ENCODE measurements at places on chromosomes 12 and 14.

DNA sequence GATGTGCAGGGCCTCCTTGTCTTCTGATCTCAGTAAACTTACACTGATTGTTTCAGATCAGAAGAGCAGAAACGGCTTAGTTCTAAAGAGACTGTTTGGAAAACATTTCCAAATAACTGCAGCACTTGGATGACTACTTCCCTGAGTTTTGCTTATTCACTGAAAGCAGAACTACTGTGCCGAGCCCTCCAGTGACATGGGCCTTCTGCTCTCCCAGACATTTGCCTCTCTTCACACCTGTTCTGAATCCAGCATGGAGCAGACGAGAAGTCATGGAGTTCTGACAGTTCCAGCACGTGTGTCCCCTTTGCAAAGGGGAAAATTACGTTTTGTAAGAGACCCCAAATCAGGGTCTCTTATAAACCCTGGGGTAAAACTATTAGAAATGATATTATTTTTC is 31.4 kb downstream of the ETNK1 start:
- no peak for DNase-seq

DNA sequence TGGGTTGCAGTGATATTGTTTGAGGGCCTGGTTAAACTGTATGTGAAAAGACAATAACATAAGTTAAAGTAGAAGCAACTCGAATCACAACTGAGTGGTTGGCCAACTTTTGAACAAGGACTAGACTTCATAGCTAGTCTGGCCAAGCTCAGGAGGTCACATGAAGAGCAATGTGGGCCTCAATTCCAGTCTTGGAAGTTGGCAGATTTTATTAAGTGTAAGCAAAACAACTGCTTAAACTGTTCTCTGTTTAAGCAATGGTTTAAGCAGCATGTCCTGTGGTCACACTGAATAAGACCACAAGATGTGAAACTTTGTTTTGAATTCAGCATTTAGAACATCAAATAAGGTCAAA is 100.4 kb downstream of the TMTC3 start:
- DNase-seq: no peak

DNA sequence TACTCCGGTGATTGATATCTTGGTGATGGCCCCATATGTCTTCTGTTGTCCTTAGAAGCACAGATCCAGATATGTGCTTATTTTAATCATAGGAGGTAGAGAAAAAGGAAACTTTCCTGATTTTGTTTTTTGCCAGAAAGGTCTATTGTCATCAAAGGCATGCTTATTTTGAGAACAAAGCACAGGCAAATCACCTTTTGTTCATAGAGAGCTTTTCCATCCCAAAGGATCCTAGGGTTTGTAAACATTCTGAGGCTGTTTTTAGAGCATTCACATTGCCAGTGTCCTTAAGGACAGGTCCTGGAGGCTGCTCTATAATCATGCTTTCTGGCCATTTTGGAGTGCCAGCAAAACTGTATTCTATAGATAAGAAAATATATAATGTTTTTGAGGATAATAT is 148.5 kb upstream of the SEL1L start:
- DNase-seq: no peak

- no peak for DNase-seq
Measured at GRCh38 chr12:11162502-11162901, 8.5 kb upstream of the SMIM10L1 start.

DNA sequence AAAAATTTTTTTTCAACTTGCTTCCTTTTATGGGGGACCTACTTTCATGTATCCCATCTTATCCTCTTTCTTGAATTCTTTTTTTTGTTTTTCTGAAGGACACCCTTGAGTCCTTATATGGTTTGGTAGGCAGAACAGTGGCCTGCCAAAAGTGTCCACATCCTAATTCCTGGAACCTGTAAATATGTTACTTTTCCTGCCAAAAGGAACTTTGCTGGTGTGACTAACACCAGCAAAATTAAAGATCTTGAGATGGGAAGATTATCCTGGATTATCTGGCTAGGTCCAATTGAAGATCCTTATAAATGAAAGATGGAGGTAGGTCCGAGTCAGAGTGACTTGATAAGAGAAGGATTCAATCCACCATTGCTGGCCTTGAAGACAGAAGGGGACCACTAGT is 5.3 kb downstream of the NUBPL start:
- no peak for DNase-seq

DNA sequence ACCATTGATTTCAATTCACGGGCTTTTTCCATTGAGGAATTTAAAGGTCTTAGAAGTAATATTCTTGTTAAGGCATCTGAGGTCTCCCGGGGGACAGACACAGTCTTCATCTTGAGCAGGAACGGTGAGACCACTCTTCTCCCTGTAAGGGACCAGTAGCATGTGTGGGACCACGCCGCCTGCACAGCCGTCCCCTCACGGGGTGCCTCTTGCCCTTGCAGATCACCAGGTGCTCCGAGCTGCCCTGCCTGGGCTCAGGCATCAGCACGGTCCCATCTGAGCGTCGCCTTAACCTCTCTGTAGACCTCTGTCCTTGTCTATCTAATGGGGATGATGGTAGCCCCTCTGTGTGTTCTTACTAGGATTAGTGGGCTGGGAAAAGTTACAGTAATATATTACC is 74.1 kb downstream of the PPP2R5C start:
- no peak for DNase-seq

DNA sequence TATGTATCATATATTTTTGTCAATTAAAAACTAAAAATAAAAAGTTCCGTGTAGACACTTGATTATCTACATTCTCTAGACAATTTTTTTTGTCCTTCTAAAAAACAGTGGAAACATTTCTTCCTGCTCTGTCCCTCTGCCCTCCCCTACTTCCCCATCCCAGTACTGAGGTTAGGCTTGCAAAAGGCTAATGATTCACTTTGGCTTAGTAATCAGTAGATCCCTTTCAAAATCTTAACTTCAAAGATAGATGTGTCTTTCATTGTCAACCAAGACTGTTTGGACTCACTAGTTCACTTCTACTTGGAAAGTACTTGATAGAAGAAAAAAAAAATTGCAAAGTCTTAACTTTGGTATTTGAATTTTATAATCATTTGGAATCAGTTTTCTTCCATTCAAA is 3.8 kb downstream of the SETD3 start:
- no peak for DNase-seq

GRCh38 chr14:88327497-88327896 is 4.4 kb upstream of the KCNK10 start:
- DNase-seq: no peak

Measured in activated CD8-positive, alpha-beta memory T cell treated with anti-CD3 and anti-CD28 coated beads for 48 hours (primary cell).